ENCODE measurements at places on chromosomes 1 and 21. TPM values are rescaled to one million over a fixed set of nuclear protein-coding genes. Genes with fewer than 3 reads are reported as not detected.

Gene OR2G6
- total RNA-seq, result not detected

Gene TCHHL1
- not detected for total RNA-seq

Gene IVL
- total RNA-seq, result 0.31 TPM

Gene LRRC39
- 0.98 TPM for total RNA-seq

DNA sequence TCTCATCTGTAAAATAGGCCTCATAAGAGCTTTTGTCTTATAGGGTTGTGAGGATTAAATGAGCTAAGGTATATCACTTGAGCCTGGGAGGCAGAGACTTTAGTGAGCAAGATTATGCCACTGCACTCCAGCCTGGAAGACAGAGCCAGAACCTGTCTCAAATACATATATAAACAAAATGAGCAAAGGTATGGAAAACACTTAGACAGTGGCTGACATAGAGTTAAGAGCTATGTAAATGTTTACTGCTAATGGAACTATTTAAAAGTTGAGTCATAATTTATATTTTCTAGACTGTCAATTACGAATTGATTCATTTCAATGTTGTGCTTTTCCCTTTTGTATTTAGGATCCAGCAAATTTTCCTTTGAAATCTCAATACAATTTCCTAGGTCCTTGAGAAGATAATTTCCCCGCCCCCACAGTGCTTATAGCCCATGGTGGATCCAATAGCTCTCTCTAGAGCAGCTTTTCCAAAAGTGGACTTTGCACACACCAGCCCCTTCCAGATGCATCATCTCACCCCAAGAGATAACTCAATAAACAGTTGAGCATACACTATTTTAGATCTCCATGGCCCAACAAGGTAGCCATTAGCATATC is 21.8 kb upstream of the RUNX3 start:
- no peaks in the 10 kb centered on the region for H3K27me3 ChIP-seq
- no peak overlapping the region for H3K27ac ChIP-seq
- H3K36me3 ChIP-seq, result no peaks in the 10 kb centered on the region
- H3K4me3 ChIP-seq, result no peak overlapping the region
- no peaks in the 10 kb centered on the region for H3K4me1 ChIP-seq

Gene ARHGEF19
- total RNA-seq, result 17.3 TPM

- DNase-seq, result no peak
- H3K27ac ChIP-seq, result no peak overlapping the region
- peaks cover 5% of the 10 kb centered on the region for H3K27me3 ChIP-seq
- no peaks in the 10 kb centered on the region for H3K36me3 ChIP-seq
- H3K4me1 ChIP-seq, result no peaks in the 10 kb centered on the region
- H3K4me3 ChIP-seq, result no peak overlapping the region
Measured at GRCh38 chr1:93441589-93441988, 6.3 kb upstream of the FNBP1L start.

DNA sequence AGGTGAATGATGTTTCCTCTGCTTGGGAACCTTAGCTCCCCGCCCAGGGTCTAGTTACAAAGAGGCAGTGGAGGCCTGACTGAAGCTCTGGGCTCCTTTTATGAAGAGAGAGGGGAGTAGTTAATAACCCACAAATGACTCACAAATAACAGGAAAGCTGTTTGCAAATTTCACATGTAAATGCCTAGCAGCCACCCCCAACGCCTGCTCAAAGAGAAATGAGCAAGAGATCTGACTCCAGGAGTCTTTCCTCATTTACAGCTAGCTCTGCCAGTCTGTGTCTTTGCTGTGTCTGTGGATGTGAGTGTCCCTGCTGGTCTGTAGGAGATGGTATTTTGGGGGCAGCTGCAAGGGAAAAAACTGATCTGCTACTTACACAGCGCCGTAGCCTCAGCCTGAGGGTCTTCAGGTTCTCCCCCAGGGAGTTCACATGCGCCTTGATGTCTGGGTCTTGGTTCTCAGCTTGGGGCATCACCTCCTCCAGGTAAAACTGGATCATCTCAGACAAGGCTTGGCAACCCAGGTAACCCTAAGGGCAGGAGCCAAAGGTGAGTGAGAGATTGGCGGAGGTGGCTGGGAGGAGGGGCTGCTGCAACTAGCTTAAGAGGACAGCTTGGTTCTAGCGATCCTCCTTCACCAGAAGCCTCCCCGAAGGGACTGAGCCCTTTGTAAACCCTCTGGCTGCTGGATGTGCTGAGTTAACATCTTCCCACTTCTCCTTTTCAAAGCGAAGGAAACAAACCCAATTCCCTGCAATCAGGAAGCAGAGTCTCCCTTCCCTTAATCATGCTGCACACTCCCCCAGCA is at the start of gene IL19:
IL19 (plus strand) TSS at position 243 of the 807 bp plus-strand sequence. CDS start 65,890 bp downstream, outside the sequence.
- H3K4me1 ChIP-seq, result no peaks in the 10 kb centered on the region
- H3K4me3 ChIP-seq, result no peak within 1 kb of the TSS
- no peak within 1 kb of the TSS for H3K27ac ChIP-seq
- H3K27me3 ChIP-seq, result no peaks in the 10 kb centered on the region
- H3K36me3 ChIP-seq, result no peaks in the 10 kb centered on the region
- no peak for DNase-seq

DNA sequence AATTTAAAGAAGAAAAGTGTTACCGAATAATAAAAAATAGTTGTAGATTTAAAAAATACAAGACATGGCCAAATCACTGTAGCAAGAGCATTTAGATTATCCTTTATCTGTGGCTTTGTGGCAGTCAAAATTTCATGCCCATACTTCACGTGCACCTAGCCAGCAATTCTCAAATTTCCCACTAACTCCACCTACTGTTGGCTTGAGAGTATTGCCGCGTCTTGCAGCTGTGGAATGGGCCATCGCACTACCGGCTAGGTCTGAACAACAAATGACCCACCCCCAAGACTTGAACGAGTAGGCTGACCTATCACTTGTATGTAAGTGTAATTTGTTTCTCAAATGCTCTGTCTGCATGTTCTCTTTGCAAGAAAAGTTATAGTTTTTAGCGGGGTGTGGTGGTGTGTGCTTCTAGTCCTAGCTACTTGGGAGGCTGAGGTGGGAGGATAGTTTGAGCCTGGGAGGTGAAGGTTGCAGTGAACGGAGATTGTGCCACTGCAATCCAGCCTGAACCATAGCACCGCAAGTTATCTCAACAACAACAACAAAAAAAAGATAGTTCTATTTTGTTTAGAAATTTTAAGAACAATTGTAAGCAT is 4.1 kb downstream of the KRTAP13-4 start:
- no peaks in the 10 kb centered on the region for H3K36me3 ChIP-seq
- peak; percentile 3 for DNase-seq
- no peaks in the 10 kb centered on the region for H3K27me3 ChIP-seq
- H3K4me1 ChIP-seq, result no peaks in the 10 kb centered on the region
- H3K4me3 ChIP-seq, result no peak overlapping the region
- no peak overlapping the region for H3K27ac ChIP-seq

- DNase-seq, result no peak
- no peaks in the 10 kb centered on the region for H3K27me3 ChIP-seq
- H3K27ac ChIP-seq, result no peak overlapping the region
- no peaks in the 10 kb centered on the region for H3K36me3 ChIP-seq
- H3K4me3 ChIP-seq, result no peak overlapping the region
Measured at GRCh38 chr1:25109531-25109951, 122.8 kb downstream of the SYF2 start.

Gene PLCH2
- 4.0 TPM for total RNA-seq

DNA sequence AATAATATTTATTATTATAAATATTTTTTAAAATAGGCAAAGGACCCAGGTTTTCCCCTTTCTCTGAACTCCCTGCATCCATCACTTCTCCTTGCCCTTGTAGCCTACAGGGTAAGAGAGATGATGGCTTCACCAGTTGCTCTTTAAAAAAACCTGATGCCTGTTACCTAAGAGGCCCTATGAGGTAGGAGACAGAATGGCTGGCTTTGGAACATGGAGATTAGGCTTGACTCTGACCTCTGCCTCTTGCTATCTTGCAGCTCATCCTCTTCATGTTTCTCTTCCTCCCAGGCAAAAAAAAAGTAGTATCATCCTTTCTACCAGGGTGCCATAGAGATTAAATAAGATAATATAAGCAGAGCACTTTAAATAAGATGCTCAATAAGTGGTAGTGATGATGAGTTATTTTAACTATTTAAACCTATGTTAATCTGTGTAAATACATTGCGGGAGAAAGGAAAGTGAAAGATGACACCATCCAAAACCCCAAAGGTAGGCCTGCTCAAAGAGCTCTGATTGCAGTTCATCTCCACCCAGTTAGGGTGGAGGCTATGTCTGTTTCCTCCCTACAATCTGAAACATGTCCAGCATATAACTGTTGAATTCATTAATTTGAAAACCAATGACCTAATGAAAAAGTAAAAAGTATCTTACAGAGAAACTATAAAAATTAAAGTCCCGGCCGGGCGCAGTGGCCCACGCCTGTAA is 51.8 kb downstream of the RGS2 start:
- no peaks in the 10 kb centered on the region for H3K27me3 ChIP-seq
- no peak overlapping the region for H3K4me3 ChIP-seq
- H3K36me3 ChIP-seq, result no peaks in the 10 kb centered on the region
- H3K27ac ChIP-seq, result no peak overlapping the region

Gene RPE65
- total RNA-seq, result not detected

DNA sequence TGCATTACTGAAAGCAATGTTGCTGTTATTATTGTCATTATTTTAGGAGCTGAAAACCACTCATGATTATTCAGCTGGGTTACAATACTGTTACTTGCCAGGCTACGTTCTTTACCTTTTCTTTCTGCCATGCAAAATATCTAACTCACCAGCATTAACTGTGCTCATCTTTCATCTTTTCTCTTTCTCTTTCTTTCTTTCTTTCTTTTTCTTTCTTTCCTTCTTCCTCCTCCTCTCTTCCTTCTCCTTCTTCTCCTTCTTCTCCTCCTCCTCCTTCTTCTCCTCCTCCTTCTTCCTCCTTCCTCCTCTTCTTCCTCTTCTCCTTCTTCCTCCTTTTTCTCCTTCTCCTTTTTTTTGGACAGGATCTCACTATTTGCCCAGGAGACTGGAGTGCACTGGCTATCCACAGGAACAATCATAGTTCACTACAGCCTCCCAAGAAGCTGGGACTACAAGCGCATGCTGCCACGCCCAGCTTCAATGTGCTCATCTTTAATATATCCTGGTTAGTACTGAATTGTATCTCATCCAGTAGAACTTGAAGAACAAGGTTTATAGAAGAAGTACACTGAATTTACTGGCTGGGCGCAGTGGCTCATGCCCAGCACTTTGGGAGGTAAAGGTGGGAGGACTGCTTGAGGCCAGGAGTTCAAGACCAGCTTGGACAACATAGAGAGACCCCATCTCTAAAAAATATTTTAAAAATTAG is 6.9 kb upstream of the ZMYM4 start:
- DNase-seq, result no peak
- no peaks in the 10 kb centered on the region for H3K36me3 ChIP-seq
- H3K27ac ChIP-seq, result no peak overlapping the region
- H3K27me3 ChIP-seq, result peaks cover 2% of the 10 kb centered on the region
- H3K4me3 ChIP-seq, result no peak overlapping the region

DNA sequence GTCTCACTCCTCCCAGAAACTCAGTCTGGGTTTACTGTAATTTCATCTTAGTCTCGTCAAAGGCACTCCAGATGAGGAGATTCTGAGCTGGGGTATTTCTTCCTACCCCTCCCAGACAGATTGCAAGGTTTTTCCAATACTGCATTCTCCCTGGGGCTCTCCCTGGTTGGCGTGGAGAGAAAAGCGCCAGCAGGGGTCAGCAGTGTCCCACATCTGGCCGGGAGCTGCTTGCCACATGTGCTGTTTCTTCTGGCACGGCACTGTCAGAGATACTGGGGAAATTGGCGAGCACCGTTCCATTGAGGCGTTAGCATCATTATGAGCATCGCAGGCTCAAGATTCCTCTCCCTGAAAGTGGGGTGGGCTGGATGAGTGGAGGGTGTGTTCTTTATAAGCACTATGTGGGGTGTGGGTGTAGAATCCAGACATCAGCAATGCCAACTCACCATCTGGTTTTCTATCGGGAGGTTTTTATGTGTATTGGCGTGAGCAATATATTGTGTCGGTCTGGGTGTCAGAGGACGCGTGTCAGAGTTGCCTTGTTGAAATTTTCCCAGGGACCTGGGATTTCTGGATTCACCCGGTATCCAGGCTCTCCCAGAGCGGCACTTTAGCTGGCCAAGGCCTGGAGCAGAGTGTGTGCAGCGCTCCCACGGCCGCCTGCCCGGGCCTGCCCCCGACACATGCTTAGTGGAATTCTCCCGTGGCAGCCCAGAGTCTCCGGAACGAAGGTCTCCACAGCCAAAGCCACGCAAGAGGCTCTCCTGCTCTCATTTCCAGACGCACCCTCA is 8.0 kb upstream of the NAV1 start:
- H3K4me3 ChIP-seq, result no peak overlapping the region
- peak; percentile 87 for DNase-seq
- H3K27me3 ChIP-seq, result no peaks in the 10 kb centered on the region
- no peaks in the 10 kb centered on the region for H3K36me3 ChIP-seq
- peaks cover 24% of the 10 kb centered on the region for H3K4me1 ChIP-seq

DNA sequence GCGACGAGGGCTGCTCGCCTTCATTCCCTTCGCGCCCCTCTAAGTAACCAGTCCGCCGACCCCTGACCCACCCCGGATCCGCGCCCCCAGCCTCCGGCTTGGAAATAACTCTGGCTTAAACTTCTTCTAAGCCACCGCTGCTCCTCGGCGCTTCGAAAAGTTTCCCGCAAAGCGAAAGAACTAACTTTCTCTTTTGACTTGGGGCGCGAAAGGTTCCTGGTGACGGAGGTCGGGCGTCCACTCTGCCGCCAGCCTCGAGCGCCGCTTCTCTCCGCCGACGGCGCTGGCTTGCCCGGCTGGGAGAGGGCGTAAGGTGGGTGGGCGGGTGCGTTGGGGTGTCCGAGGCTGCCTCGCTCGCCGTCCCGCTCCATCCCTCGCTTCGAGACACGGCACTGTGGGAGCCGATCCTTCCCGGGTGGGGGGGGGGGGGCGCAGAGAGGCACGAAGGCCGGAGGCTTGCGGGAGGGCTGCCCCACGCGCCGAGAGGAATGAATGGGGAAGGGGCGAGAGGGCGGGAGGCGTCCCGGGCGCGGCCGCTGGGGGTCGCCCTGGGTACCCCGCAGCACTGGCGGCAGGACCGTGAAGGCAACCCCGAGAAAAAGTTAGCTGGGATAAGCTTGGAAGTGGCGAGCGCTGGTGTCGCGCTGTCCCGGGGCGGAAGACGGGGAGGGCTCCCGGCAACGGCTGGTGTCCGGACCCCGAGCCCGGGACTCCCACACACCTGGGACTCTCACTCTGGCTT is 569 bp downstream of the ATF3 start:
- peak; percentile 85 for DNase-seq
- H3K27ac ChIP-seq, result peak overlapping the region; percentile 99
- no peaks in the 10 kb centered on the region for H3K36me3 ChIP-seq
- H3K27me3 ChIP-seq, result peaks cover 41% of the 10 kb centered on the region

Gene RPAP2
- 24.5 TPM for total RNA-seq

Gene GNG4
- 0.57 TPM for total RNA-seq

DNA sequence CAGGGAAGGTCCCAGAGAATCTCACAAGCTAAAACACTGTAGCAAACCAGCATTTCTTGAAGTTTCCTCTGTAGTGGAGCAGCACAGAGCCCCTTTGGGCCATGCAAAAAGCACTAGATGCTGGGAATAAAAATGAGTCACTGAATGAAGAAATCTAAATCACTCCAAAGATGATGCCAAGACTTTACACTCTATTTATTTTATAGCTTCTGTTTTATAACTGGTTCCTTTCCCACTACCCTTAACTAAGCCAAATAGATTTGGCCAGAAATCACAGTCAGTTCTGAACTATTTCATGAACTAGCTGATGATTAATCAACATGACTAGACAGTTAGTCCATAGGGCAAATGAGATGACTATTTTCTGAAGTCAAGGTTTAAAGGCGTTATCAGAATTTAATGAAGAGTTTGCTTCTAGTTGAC is 89.5 kb downstream of the SCMH1 start:
- peaks cover 33% of the 10 kb centered on the region for H3K4me1 ChIP-seq
- H3K27ac ChIP-seq, result peak overlapping the region; percentile 80
- H3K4me3 ChIP-seq, result no peak overlapping the region
- DNase-seq, result peak; percentile 90
- H3K27me3 ChIP-seq, result no peaks in the 10 kb centered on the region
- peaks cover 6% of the 10 kb centered on the region for H3K36me3 ChIP-seq

Data from lung (tissue), 17 donors.